ENCODE measurements at places on chromosomes 11 and 22.

GRCh38 chr22:29479417-29480261 is at the start of gene NEFH:
NEFH (plus strand) TSS chr22:29480218; CDS start chr22:29480263, 45 bp downstream.
- peak; percentile 24 for DNase-seq

DNA sequence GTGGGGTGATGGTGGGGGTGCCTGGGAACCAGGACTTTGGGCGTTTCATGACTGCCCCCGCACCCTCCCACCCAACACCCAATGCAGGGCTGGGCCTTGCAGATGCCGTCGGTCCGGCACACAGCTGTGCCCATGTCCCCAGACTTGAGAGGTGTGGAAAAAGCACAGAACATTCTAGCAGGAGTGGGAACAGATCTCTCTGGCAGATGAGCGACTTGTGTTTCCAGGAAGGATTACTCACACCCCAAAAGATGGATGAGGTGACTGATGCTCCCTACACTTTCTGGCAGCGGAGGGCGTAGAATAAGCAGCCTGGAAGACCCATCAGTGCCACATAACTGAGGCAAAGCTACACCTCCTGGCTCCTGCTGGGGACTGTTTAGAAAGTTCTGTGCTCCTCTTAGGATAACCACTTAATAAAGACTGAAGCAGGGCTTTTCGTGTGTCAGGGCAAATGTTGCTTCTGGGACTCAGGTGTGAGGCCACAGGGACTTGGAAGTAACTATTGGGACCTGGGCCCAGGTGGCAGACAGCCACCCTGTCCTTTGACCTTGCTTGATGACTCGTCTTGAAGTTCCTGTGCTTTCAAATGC is 24.2 kb downstream of the FBLN1 start:
- DNase-seq = no peak

- peak; percentile 93 for DNase-seq
Observed at GRCh38 chr22:21652010-21652546, 10.0 kb downstream of the SDF2L1 start.

GRCh38 chr11:74777038-74777437 is 28.4 kb downstream of the RNF169 start:
- DNase-seq = no peak

DNA sequence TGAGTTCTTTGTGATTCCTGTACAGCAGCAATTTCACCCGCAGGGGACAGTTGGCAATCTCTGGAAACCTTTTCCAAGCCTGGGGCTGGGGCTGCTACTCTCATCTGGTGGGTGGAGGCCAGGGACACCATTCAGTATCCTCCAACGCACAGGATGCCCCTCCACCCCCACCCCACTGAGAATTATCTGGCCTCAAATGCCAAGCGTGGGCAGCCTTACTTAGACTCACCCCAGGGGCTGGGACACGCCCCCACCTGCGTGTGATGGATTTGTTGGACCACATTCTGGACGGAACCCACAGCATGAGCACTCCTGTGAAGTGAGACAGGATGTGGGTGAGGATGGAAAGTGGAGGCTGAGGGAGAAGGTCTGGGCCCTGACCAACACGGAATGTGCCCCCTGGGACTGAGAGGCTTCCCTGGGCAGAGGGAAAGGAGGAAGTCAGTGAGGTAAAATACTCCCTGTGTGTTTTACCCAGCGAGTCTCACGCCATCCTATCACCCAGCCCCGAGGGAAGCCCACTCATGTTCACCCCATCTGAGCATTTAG is 13.7 kb downstream of the RASD2 start:
- no peak for DNase-seq

DNA sequence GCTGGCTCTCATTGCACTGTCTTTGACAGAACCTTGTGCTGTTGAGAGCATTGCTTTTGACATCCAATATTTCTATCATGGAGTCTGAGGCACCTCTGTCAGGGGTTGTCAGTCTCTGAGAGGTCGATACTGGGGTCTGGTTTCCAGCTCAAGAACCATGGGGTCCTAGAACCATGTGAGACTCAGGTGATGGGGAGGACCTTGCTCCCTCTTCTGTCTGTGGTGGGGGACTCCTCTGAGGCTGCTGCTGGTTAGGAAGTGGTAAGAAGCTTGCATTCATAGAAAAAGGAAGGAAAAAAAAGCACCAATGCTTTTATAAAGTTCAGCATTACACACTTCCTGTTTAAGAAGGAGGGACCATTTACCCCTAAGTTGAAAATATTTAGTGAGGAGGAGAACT is 91.8 kb upstream of the CD44 start:
- DNase-seq = no peak

DNA sequence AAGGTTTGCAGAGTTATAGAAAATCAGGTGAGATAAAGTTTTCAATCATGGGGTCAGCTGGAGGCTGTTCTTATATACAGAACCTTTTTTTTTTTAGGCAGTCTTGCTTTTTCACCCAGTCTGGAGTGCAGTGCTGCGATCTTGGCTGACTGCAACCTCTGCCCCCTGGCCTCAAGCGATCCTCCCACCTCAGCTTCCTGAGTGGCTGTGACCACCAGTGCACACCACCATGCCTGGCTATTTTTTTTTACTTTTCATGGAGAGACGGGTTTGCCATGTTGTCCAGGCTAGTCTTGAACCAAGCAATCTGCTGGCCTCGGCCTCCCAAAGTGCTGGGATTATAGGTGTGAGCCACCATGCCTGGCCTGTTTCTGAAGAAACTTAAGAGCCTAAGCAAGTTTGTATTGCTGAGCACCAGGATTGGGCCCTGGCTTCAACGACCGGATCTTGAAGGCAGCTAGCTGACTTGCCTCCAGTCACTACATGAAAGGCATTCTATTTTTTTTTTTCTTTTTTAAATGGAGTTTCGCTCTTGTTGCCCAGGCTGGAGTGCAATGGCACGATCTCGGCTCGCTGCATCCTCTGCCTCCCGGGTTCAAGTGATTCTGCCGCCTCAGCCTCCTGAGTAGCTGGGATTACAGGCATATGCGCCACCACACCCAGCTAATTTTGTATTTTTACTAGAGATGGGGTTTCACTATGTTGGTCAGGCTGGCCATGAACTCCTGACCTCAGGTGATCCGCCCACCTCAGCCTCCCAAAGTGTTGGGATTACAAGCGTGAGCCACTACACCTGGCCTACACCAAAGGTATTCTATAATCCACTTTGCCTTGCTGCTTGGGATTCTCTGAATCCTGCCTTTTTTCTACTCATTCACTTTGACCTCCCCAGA is 7.6 kb downstream of the XBP1 start:
- DNase-seq = no peak

DNA sequence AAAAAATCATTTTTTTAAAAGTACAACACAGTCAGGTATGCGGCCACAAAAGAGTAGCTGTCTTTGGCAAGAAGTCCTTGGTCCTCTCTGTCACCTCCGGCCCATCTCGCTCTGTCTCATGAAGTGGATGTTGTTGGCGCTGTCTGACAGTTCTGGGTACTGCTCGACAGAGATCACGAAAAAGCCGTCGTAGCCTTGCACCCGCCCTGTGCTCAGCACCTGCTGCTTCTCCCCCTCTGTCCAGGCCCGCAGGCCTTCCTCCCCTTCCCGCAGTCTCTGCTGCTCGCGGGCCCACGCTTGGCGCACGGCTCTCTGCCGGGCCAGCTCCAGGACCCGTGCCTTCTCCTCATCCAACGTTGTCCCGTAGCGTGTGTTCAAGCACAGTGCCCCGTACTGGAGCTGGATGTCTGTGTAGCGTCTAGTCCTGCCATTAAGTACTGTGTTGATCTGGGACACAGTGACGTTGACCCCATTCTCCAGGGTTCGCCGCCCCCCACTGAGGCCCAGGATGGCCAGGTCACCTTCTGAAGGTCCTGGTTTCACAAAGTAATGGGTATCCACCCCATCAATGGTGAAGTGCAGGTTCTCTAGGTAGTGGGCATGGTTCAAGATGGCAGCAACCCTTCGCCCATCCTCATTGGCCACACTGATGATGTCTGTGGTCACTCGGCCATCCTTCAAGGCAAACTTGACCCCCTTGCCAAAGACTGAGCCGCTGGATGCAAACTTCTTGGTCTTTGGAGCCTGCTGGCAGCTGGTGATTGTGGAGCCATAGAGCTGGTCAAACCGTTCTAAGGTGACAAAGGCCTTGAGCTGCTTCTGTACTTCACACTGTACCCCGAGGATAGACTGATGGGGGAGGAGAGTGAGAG is 83.5 kb upstream of the NARS2 start:
- DNase-seq = no peak

DNA sequence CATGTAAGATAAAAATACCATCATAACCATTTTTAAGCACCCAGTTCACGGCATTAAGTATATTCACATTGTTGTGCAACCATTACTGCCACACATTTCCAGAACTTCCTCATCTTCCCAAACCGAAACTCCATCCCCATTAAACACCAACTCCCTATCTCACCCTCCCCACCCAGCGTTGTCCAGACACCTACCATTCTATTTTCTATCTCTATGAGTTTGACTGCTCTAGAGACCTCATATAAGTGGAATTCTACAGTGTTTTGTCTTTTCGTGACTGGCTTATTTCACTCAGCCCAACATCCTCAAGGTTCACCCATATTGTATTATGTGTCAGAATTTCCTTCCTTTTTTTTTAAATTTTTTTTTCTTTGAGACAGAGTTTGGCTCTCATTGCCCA is 45.2 kb downstream of the PPFIA1 start:
- DNase-seq = no peak

DNA sequence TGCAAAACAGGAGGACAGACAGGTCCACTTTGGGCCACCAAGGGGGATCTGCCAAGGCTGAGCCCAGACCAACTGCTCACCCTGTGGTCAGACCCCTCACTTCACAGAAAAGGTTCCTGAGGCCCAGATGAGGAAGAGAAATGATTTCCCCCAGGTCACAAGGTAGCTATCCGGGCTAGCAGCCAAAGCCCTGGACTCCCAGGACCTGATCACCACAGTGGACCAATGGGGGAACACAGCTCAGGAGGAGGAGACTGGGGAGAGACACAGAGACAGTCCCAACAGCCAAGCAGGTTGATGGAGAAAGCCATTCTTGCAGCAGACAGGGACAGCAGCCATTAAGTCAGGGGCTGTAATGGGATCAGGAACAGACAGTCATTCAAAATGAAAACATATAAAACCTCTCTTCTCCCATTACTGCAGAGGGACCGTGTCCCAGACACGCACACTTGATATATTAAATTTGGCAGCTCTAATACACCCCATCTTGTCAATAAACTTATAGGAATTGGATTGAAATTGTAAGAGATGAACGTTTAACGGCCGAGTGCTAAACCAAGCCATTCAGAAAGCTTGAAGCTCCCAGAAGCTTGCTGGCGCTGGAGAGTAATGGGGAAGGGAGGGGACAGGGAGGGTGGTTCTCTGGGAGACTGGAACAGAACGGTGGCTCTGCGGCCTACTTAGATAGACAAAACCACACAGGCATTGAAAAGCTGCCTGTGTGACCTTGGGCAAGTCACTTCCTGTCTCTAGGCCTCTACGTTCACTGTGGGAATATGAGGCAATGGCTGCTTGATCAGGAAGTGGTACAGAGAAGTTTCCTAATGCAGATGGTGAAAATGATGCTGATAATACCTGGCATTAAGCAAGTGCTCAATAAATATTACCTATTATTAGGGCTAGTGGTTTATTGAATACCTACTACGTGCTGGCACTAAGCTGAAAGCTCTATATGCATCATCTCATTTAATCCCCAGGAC is 16.0 kb downstream of the ZMAT5 start:
- no peak for DNase-seq

DNA sequence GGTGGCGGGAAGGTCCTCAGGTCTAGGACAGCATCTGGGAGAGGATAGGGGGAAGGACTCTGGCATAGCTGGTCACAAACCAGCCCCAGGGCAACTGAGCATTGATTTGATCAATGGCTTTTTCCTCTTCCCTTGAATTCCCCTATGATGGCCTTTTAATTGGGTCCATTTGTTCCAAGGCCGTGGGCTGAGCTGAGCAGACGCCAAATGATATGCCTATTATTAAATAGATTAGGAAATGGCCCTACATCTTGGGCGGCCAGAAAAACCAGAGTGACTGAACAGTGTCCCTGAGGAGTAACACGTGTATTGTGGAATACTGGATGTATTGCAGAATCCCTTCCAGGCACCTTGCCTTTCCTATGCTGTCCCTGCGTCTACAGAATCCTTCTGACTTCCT is 26.7 kb upstream of the P2RY6 start:
- no peak for DNase-seq

DNA sequence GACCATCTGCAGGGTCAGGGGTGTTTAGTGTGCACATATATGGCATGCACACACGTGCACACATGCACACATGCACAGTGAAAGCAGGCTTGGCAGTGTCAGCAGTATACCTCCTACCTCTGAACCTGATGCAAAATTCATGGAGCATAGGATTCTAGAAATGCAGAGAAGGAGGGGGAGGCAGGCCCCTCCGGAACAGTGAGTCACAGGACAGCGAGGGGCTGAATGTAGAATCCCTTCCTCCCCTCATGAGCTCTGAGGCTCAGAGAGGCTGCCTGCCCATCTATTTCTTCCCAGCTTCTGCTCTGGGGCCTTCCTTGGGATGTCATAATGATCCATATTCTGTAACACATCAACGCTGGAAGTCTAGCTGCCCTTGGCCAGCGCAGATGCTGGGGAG is 66.7 kb upstream of the NECTIN1 start:
- DNase-seq = no peak

GRCh38 chr11:119697882-119698281 is 31.1 kb downstream of the NECTIN1 start:
- DNase-seq = no peak

GRCh38 chr11:43837879-43838278 is 42.8 kb upstream of the ALKBH3 start:
- DNase-seq = no peak

DNA sequence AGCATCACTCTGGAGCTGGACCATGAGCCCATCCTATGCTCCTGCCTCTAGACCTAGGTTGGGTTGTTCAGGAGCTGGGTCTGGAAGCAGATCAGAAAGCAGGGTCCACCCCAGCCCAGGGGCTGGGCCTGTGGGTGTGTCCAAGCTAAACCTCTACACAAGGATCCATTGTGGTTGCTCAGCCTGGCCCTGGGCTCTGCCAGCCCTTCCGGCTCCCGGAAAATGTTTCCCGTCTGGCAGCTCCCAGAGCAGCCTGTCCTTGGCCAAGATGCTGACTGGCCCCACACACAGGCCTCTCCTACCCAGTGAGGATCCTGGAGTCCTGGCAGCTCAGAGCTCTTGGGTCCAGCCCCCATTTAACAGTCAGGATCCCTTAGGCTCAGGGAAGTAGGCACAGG is 35.3 kb upstream of the FCHSD2 start:
- no peak for DNase-seq

GRCh38 chr11:38460429-38460828 is 1862.4 kb upstream of the RAG2 start:
- no peak for DNase-seq

- no peak for DNase-seq
Observed at GRCh38 chr22:49077586-49077985, 750.1 kb downstream of the BRD1 start.

GRCh38 chr11:130478204-130478701 is 29.8 kb downstream of the ADAMTS15 start:
- DNase-seq = no peak

GRCh38 chr22:37211075-37211865 is 1.0 kb downstream of the SSTR3 start:
- no peak for DNase-seq

- no peak for DNase-seq
Observed at GRCh38 chr11:132528181-132528580, 1004.1 kb downstream of the OPCML start.

GRCh38 chr22:19568337-19569275 is 44.4 kb upstream of the CLDN5 start:
- no peak for DNase-seq

- DNase-seq = no peak
Observed at GRCh38 chr22:46368871-46369715, 33.6 kb downstream of the TRMU start.
